ENCODE measurements at places on chromosomes 6 and 20.

DNA sequence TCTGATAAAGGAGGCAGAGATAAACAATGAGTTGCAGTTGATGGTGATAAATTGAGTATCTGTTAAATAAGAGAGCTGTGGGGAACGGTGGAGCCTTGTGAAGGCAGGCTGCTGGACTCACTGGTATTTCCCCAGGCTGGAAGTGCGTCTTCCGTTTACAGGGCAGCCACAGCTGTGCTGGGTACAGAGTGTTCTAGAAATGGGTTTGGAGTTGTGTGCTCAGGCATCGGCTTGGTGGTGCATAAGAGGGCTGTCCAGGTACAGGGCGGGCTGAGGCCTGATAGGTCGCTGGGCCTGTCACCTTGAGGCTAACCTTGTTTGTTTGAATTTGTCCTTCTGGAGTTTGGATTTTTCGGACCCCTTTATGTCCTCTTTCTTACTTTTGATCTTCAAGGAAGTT lies 39.3 kb downstream of the ARID1B start:
- DNase-seq, result no peak

DNA sequence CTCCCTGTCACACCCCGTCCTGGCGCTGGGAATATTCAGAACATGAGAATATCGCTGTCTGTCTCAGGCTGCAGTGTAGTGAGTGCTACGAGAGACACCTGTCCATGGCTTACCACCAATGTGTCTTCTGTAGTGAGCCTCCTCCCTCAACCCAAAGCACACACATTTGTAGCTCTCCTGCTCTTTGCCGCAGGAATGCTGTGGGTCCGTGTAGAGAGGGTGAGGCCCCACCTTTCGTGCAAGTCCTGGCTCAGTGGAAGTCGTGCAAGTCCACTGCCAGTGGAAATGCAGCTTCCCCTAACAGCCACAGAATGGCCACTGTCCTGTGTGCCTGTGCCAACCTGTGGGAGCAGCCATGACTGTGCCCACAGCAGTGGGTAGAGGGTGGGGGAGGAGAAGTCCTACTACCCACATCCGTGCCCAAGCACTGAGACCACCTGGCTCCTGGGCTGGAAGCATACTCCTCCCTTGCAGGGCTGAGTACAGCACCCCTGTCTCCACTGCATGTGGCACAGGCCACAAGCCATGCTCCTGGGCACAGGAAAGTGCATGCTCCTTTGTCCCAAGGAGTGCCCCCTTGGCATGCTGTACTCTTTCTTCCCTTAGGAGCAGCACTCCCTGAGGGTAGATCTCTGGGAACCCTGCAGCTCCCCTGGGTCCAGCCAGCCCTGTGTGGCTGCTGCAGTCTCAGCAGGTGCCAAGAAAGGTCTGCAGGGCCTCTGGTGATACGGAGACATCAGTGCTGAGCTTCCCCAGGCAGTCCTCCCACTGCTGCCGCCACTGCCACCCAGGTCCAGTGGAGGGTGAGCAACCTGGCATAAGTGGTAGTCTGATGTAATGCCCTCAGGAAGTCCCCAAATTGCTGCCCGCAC lies 28.0 kb downstream of the IGF2R start:
- DNase-seq, result no peak

- no peak for DNase-seq
Measured at GRCh38 chr20:25236450-25237304, 11.2 kb upstream of the PYGB start.

- DNase-seq, result no peak
Measured at GRCh38 chr20:24745617-24746350, 203.3 kb upstream of the CST7 start.
